ENCODE measurements at places on chromosomes 4 and X. TPM values are rescaled to one million over a fixed set of nuclear protein-coding genes. Genes with fewer than 3 reads are reported as not detected.

GRCh38 chr4:173520921-173521466 lies 9.0 kb downstream of the HAND2 start:
- no peak overlapping the region for H3K4me3 ChIP-seq
- H3K36me3 ChIP-seq, result no peaks in the 10 kb centered on the region
- H3K4me1 ChIP-seq, result peaks cover 5% of the 10 kb centered on the region

HHIP gene
- total RNA-seq, result 93.9 TPM

UGT2B15 gene
- 0.15 TPM for total RNA-seq

- no peaks in the 10 kb centered on the region for H3K36me3 ChIP-seq
- H3K27me3 ChIP-seq, result no peaks in the 10 kb centered on the region
- no peak for DNase-seq
- H3K4me1 ChIP-seq, result no peaks in the 10 kb centered on the region
Observed at GRCh38 chr4:169663831-169664230, 43.5 kb downstream of the CLCN3 start.

DCAF12L2 gene
- total RNA-seq, result not detected
